Cardiac muscle cell (in vitro differentiated cells and primary cell): ENCODE measurements at places on chromosomes 5 and 9.

GRCh38 chr5:64599226-64599625 is 91.1 kb upstream of the SHISAL2B start:
- DNase-seq = no peak

GRCh38 chr9:80158131-80158530 is 586.4 kb downstream of the TLE4 start:
- DNase-seq = peak; percentile 30

GRCh38 chr9:91833096-91833877 is 116.7 kb downstream of the ROR2 start:
- DNase-seq = no peak

DNA sequence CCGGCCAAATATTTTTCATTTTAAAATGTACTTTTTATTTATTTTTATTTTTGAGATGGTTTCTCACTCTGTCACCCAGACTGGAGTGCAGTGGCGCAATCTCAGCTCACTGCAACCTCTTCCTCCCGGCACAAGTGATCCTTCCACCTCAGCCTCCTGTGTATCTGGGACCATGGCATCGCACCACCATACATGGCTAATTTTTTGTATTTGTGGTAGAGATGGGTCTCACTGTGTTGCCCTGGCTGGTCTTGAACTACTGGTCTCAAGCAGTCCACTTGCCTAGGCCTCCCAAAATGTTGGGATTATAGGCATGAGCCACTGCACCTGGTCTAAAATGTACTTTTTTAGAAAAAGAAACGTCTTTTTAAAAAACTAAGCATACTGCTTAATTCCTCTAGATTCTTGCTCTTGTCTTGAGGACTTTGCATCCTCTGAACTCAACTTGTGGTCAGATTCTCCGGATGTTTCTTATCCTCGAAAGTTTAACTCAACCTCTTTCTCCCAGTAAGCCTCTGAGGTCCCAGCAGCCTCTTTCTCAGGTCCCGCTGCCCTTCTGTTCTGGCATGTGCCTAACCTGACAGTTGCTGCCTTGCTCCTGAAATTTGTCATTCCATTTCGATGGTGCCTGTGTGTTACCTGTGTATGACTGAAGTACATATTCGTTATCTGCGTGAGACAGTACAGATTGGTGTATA is 63.0 kb downstream of the TRIO start:
- no peak for DNase-seq

DNA sequence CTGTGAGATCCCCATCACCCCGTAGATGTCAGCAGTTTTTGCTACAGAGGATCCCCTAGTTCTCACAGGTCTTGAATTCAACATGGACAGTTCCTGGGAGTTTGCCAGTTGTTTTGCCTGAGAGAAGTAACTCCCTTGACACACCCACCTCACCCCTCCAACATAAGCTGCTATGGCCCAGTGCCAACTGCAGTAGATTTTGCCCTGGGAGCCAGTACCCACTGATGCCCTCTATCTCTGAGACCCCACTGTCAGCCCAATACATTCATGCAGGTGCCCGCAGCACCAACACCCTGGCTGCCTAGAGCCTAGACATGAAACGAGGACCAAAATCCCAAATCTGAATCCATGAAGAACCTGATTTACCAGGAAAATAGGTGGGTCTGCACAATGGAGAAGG is 583.9 kb upstream of the CTNND2 start:
- no peak for DNase-seq

GRCh38 chr9:27653957-27654356 is 80.7 kb upstream of the C9orf72 start:
- DNase-seq = no peak
